ENCODE measurements at places on chromosomes 16 and 17.

DNA sequence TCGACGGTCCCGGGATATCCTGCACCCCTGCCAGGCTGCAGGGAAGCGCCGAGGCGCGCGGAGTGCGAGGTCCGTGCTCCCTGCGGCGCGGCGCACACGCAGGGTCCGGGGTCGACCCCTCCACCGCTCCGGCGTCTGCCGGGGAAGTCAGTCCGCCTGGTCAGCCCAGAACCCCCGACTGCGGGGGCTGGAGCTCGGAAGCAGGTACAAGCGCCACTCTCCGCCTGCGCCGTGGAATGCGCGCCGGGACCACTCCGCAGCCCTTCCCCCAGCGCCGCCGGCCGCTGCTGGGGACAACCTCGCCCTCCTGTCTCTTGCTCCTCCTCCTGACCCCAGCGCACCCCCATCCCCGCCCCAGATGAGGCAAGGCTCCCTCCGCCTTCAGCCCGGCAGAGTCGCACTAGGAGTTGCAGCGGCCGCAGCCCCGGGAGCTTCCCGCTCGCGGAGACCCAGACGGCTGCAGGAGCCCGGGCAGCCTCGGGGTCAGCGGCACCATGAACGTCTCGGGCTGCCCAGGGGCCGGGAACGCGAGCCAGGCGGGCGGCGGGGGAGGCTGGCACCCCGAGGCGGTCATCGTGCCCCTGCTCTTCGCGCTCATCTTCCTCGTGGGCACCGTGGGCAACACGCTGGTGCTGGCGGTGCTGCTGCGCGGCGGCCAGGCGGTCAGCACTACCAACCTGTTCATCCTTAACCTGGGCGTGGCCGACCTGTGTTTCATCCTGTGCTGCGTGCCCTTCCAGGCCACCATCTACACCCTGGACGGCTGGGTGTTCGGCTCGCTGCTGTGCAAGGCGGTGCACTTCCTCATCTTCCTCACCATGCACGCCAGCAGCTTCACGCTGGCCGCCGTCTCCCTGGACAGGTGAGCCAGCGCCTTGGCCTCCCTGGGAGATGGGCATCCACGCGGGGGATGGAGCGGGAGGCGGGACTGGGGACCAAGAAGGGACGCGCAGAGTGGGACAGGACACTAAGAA, at the start of gene GALR2:
Gene GALR2, plus strand, starts transcription at position 392 of the 974 bp plus-strand sequence. Its CDS starts 103 bp downstream, at position 495.
- DNase-seq, result no peak

DNA sequence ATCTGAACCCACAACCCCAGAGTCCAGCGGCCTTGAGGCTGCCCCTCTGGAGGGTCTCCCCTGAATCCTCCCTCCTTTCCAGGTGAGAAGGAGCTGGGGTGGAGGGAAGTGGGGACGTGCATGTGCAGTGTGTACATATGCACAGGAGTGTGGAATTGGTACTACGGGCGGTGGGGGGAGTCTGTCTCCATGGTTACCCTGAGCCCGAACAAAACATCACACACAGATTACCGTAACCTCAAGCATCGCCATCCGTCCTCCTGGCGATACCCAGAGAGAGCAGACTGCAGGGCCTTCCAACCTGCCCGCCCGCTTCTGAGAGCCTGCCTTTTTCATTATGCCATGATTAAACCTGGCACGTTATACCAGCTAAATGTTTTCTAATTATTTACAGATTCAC, 25.1 kb downstream of the GSG1L start:
- no peak for DNase-seq

GRCh38 chr17:82889496-82890338, 49.9 kb upstream of the ZNF750 start:
- DNase-seq, result no peak

DNA sequence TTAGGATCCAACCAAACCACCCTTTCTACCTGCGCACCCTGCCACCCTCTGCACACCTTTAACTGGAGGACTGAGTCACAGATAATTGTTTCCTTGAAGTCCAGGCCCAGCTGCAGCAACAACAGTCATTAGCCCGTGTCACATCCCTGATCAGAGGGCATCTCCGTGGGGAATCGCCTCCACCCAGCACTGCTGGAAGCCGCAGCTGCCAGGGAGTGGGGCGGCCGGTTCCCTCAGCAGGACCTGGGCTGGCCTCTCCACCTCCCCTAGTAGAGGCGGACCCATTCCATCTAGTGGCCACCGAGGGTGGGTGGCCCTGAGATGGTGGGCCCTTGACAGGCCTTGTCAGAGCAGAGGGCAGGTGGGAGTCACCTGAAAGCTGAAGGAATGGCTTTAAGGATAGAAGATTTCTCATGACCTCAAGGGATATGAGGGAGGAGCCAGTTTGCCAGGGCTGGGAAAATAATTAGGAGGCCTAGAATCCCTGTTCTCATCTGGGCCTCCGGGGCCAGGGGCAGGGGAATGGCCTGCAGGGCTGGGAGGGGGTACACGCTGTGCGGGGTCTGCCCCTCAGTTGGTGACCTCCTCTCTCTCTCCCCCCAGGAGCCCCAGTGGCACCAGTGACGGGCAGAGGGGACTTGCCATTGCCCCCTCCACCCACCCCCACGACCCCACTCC, 6.2 kb downstream of the PRSS53 start:
- DNase-seq, result no peak

DNA sequence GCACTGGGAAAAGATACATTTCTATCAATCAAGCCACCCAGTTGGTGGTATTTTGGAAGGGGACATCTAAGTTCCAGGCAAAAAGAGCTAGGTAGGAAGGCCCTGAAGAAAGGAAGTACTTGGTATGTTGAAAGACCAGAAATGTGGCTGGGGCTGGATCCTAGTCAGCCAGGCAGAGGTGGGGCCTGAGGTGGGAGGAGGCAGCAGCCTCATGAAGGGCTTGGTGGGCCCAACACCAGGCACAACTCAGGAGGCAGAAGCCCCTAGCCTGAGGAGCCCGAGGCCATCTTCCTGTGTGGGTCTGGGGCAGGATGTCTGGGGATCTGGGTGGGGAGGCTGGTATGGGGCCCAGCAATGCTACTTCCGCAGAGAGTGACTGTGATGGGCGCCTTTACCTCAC, 105.9 kb downstream of the SALL1 start:
- DNase-seq, result no peak

GRCh38 chr17:72882426-72882825, 210.1 kb downstream of the SLC39A11 start:
- DNase-seq, result no peak

GRCh38 chr16:49422896-49423295, 49.3 kb downstream of the C16orf78 start:
- DNase-seq, result no peak

GRCh38 chr16:85652431-85653221, 36.1 kb downstream of the GINS2 start:
- DNase-seq, result peak; percentile 87

GRCh38 chr16:90078579-90078895, 1.4 kb upstream of the PRDM7 start:
- no peak for DNase-seq

DNA sequence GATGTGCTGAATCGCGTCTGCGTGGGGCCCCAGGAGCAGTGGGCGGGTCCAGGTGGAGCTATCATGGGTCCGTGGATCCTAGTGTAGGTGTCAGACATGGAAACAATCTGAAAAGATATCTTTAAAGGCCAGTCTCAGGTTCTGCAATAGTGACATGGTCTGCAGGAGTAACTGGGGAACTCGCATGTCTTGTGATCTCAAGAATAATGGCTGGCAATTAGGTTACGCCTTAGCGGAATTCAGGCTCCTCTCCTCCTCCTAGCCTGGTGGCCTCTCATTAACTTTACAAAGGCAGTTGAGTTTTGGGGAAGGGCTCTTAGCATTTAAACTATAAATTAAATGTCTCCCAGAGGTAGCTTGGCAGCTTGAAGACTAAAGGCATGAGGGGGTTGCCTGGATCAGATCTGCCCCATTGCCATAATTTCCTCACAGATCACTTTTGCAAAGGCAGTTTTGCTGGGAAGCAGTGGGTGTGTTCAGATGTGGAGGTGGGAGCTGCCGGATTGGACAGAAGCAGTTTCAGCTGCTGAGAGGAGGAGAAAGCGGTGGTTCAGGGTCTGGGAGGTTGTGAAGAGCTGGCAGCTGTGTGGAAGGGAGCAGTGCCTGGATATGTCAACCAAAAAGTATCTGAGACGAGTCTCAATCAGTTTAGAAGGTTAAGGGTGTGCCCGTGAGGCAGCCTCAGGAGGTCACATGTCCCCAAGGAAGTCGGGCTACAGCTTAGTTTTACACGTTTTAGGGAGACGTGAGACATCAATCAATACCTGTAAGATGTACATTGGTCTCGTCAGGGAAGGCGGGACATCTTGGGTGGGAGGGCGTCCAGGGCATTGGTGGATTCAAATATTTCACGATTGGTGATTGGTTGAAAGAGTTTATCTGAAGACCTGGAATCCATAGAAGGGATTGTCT, 2.7 kb downstream of the TBCD start:
- DNase-seq, result peak; percentile 57

Data from umbilical cord (tissue), 2 donors.